ENCODE measurements at places on chromosomes 11 and 22.

DNA sequence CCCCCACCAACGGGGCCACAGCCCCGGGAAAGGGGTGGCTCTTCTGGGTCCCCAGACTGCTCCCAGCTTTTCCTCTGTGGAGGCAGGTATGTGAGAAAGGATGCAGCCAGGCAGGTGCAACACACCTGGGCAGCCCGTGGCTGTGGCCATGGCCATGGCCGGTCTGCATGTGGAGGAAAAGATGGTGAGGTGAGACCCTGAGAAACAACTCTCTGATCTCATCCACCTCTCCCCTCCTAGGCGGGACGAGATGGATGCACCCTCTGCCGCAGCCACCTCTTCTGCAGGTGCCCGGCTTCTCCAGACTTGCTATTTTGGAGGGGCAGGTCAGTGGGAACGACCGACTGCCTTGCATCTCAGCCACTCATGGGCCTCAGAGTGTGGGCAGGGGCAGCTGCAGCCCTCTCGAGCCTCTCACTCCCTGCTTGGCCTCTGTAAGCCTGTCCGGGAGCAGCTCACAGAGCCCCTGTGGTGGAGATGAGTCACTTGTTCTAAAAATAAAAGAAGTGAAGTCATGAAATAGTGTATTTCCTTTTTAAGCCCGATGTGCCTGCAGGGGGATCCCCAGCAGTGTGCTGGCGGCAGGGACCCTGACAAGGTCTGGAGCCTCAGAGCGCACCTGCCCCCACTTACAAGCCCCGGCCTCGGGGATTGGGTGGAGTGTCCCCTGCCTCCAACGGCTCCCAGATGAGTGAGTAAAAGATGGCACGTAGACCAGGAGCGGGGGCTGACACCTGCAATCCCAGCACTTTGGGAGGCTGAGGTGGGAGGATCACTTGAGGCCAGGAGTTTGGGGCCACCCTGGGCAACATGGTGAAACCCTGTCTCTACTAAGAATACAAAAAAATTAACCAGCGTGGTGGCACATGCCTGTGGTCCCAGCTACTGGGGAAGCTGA lies 10.7 kb downstream of the SMIM38 start:
- no peak for DNase-seq

GRCh38 chr11:83677730-83678129 lies 391.6 kb upstream of the CCDC90B start:
- no peak for DNase-seq

DNA sequence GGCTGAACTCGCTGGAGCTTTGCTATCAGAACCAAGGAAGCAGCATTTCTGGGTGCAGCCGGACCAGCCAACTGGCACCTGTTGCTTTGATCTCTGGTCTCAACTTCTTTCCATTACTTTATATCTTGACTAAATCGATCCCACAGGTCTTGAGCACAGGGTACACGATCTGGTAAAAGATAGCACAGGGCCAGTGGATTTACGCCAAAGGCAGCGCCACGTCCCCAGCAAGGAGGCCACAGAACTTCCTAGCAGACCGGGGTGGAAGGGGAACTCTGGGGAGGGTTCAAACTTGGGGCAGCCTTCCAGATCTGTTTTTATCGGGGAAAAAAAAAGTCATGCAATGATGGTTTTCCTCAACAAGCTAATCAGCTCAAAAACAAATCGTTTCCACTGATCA lies 14.0 kb downstream of the VPS37C start:
- no peak for DNase-seq

DNA sequence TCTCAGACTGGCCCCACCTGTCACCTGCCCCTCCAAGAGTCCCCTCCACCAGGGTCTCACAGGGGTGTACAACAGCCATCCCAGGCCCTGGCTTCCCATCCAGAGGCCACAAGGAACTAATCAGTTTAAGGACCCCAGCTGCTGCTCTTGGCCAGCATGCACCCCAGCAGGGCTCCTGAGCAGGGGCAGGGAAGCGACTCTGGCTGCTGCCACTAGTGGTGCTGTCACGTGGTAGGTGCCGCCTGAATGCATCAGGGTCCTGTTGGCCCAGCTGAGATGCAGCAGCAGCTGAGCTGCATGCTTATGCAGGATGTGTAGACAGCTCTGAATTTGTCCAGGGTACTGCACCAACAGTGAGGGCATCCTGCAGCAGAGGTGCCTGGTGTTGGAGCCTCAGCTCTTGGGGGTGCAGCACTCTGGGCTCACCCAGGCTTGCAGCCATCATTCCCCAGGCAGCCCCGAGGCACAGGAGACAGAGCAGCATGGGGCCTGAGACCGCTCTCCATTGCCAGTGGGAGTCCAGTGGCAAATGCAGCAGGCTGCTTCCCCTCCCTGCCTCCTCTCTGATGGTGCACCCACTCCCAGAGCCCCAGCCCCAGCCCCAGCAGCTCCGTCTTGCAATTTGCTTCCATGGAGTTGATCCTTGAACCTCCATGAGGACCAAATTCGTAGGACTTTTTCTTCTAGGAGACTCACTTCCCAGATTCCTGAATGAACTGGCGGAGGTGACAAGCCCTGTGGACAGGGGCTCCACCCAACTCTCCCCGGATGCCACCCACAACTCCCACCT lies 98.7 kb downstream of the MPPED1 start:
- no peak for DNase-seq

DNA sequence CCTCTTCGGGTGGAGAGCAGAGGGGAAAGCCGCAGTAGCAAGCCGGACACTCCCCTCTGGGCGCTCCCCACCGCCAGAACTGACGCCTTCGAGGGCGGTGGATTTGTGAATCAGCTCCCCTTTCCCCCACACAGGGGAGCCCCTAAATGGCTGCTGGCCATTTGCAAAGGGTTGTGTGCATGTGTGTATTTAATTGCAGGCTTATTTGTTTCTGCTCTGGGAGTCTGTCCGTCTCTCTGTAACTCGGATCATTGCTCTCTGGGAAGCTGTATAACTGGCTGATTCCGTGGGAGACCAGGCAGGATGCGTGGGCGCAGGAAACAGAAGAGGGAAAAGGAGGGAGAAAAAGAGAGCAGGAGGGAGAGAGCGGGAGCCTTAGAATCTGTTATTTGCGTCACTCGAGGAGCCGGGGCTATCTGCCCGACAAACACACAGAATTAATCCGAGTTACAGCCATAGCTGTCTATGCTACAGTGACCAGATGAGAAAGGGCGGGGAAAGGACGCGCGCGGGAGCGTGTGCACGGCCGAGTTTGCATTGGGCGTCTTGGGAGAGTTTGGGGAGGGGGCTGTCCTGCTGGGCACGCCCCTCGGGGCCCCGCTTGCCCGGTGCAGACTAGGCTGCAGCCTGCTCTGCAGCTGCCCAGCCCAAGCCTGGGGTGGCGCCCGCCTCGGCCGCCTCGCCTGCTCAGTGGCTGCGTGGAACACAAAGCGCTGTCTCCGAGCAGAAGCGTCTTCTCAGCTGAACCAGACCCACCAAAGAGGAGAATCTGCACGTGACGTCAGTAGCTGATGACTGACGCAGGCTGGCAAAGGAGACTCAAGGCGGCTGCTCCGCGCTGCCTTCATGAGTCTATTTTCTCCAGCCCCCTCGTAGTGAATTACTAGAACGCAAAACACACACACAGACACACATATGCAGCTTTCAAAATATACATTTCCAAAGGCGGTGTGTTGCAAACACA lies 105.3 kb upstream of the HSD17B12 start:
- DNase-seq: peak; percentile 34

DNA sequence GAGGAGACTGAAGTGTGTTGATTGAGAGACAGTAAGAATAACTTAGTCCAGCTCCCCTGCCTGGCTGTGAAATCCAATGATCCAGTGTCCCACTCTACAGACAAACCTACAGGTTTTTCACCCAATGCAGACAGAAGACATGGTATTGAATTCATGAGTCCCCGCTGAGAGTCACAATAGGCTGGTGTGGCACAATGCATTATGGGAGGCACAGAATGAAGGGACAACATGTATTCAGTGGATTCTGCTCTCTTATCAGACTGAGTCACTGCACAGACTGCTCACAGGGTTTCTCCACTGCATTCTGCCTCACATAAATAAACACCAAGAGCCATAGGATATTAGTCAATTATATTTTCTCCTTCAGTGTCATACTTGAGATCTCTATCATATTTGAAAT lies 55.2 kb upstream of the TOP3B start:
- no peak for DNase-seq

- DNase-seq: peak; percentile 0
Measured at GRCh38 chr11:91248199-91248807, 976.3 kb upstream of the FAT3 start.

DNA sequence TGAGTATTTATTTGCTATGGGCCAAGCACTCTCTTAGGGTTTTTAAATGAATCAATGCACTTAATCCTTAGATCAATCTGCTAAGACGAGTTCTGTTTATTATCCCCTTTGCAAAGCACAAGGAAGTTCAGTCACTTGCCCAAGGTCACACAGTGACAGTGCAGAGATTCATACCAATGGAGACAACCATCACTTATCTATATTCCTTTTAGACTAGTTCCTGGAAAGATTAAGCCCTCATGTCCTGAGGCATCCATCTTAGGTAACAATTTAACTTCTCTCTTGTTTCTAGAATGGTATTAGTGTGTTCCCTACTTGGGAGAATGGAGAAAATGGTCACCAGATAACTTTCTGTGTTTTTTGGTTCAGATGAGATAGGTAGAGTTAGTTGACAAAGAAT lies 28.3 kb downstream of the NF2 start:
- no peak for DNase-seq

DNA sequence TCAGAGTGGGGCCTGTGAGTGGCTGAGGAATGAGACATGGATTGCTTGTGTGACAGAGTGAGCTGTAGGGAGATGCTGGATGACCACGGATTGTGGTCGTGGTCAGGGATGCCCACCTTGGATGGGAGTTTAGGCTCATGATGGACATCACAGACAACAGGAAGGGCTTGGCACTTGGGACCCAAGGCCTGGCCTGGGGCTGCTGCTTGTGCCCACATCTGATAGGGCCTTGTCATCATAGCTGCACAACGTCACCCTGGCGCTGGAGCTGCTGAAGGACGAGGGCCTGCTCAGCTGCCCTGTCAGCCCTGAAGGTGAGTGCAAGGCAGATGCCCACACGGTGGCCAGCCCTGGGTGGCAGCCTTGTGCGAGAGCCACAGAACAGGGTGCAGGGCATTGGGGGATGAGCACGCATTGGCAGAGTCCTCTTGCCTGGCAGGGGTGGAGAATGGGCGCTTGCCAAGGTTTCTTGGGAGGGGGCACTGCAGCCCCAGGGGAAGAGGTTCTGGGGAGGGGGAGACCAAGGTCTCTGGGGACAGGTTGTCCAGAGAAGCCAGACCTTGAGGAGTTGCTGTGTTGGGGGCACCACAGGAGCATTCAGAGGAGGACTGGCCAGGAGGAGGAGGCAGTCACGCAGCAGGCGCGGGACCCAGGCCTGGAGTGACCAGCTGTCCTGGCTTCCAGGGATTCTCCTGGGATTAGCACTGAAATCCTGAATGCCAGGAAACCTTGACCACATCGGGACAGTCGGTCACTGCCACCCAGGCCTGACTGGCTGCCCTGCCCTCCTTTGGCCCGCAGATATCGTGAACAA lies 25.0 kb downstream of the PARVG start:
- DNase-seq: no peak

DNA sequence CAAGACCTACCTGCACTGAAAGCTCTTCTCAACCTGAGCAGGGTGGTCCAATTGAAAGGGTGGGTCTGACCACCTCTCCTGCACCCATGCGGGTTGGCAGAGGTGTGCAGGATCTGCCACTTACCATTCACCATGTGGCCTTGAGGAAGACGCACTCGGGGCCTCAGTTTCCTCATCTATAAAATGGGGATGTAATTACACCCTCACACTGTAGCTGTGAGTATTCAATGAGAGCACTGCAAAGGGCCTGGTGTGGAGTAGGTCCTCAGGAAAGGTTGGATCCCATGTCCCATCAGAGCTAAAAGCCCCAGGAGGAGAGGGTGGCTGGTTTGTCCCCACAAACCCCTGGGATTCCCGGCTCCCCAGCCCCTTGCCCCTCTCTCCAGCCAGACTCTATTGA lies 557 bp upstream of the TAGLN start:
- DNase-seq: no peak

- no peak for DNase-seq
Measured at GRCh38 chr11:83047515-83048225, 24.0 kb downstream of the RAB30 start.

- no peak for DNase-seq
Measured at GRCh38 chr22:20584872-20585638, 77.6 kb downstream of the MED15 start.

- DNase-seq: no peak
Measured at GRCh38 chr11:11215058-11215815, 137.8 kb downstream of the CSNK2A3 start.

GRCh38 chr11:45280449-45280848 lies 5.7 kb downstream of the SYT13 start:
- DNase-seq: no peak

DNA sequence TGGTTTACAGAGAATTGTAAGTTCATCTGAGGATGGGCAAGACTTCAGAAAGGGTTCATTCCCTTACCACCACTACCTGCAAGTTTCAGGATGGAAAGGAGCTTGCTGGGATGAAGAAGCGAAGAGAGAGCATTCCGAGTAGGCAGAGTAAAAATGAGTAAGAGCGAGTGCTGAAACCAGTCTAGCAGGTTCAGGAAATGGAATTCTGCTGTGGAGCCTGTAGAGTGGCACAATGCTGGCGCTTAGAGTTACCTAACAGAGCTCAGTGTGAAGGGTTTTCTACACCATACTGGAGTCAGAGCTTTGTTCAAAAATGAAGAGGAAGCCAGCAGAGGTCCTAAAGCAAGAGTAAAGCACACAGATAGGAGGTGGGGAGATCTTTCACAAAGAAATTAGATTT lies 179.2 kb upstream of the ZC3H12C start:
- DNase-seq: no peak

- no peak for DNase-seq
Measured at GRCh38 chr11:58917159-58917783, 22.0 kb upstream of the GLYATL1 start.

GRCh38 chr22:50678651-50679521 lies 6.3 kb downstream of the SHANK3 start:
- no peak for DNase-seq

DNA sequence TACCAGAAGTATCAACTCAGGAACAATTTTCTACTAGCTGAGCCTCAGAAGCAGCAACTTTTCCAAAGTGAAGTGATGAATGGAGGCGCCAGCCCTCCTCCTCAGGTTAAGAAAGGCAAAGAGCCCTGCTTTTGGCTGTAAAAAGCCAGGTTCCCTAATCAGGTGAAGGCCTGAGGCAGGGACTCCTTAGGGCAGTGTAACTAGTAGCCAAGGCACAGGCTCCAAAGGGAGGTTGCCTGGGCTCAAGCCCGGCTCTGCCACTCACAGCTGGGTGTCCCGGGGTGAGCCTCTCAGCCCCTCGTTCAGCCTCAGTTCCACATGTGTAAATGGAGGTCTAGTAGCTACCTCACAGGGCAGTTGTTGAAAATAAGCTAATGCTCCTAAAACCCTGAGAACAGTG lies 19.5 kb downstream of the TSKU start:
- DNase-seq: no peak

DNA sequence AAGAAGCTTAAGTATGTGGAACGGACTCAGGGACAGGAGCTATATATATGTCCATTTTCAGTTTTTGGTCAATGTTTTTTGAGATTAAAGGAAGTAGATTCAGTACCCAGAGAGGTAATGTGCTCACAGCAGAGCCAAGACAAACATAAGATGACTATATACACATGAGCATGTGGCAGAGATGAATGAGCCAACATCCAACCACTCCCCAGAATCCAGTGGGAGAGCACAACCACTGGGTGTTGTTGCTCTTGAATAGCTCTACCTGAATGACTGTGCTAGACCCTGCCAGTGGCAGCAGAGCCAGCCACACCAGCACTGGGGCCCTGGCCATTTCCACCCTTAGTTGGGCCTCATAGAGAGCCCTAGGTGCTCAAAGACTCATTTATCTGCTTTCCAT lies 10.7 kb upstream of the SYTL2 start:
- no peak for DNase-seq

GRCh38 chr11:83374311-83374710 lies 88.1 kb upstream of the CCDC90B start:
- no peak for DNase-seq

- DNase-seq: peak; percentile 29
Measured at GRCh38 chr11:10293423-10294289, at the start of gene SBF2. Gene SBF2 (minus strand): TSS chr11:10294219. CDS start chr11:10294069, 150 bp downstream.

Data from NCI-H1694 (cell line).